ENCODE measurements at places on chromosomes 13 and 19. TPM values are rescaled to one million over a fixed set of nuclear protein-coding genes. Genes with fewer than 3 reads are reported as not detected.

GRCh38 chr13:28349907-28350654 lies 144.8 kb downstream of the FLT1 start:
- no peaks in the 10 kb centered on the region for H3K36me3 ChIP-seq
- peaks cover 8% of the 10 kb centered on the region for H3K4me1 ChIP-seq
- H3K27ac ChIP-seq: no peak overlapping the region
- no peak overlapping the region for H3K4me3 ChIP-seq
- no peak for DNase-seq

Gene RXFP2
- not detected for total RNA-seq

DNA sequence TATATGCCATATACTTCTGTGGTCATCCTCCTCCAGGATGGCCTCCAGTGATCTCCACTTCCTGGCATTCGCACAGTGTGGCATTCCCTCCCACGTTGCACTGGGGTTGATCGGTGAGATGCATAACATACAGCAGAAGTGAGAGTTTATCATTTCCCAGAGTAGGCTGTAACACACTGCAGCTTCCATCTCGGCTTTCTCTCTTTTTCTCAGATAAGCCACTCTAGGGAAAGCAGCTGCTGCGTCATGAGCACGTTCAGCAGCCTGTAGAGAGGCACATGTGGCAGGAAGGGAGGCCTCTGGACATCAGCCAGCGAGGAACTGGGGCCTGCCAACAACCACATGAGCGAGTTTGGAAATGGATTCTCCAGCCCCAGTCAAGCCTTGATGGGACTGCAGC lies 807.1 kb downstream of the DIAPH3 start:
- peak; percentile 52 for DNase-seq
- H3K36me3 ChIP-seq: no peaks in the 10 kb centered on the region
- no peak overlapping the region for H3K27ac ChIP-seq
- no peak overlapping the region for H3K4me3 ChIP-seq
- no peaks in the 10 kb centered on the region for H3K27me3 ChIP-seq

GRCh38 chr13:79589603-79590393 lies 108.8 kb downstream of the NDFIP2 start:
- no peaks in the 10 kb centered on the region for H3K36me3 ChIP-seq
- peaks cover 3% of the 10 kb centered on the region for H3K4me1 ChIP-seq
- H3K4me3 ChIP-seq: no peak overlapping the region
- H3K27ac ChIP-seq: no peak overlapping the region

Gene CGB5
- 6.5 TPM for total RNA-seq

DNA sequence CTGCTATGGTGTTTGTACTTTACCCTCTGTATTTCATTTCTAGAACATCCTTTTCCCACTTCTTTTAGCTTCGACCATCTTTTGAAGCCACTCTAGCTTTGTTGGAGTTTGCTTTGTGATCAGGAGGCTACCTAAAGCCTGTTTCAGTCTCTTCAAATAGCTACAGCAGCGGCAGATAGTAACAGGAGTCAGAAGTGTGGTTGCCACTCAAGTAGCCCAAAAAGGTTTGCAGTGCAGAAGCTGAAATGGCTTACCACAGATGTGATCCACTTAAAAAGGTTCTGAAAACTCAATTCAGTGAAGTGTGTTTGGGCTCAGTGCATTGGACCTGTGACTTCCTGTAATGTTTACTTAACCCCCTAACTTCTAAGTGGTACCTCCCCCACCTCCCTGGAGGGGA lies 26.2 kb downstream of the WASF3 start:
- no peaks in the 10 kb centered on the region for H3K27me3 ChIP-seq
- no peaks in the 10 kb centered on the region for H3K36me3 ChIP-seq
- DNase-seq: no peak
- peaks cover 23% of the 10 kb centered on the region for H3K4me1 ChIP-seq

- no peaks in the 10 kb centered on the region for H3K27me3 ChIP-seq
- DNase-seq: peak; percentile 10
- no peaks in the 10 kb centered on the region for H3K36me3 ChIP-seq
Measured at GRCh38 chr13:76992548-76993001, 694 bp downstream of the CLN5 start.

Gene PSG7
- not detected for total RNA-seq

Gene CYP2A7
- not detected for total RNA-seq

DNA sequence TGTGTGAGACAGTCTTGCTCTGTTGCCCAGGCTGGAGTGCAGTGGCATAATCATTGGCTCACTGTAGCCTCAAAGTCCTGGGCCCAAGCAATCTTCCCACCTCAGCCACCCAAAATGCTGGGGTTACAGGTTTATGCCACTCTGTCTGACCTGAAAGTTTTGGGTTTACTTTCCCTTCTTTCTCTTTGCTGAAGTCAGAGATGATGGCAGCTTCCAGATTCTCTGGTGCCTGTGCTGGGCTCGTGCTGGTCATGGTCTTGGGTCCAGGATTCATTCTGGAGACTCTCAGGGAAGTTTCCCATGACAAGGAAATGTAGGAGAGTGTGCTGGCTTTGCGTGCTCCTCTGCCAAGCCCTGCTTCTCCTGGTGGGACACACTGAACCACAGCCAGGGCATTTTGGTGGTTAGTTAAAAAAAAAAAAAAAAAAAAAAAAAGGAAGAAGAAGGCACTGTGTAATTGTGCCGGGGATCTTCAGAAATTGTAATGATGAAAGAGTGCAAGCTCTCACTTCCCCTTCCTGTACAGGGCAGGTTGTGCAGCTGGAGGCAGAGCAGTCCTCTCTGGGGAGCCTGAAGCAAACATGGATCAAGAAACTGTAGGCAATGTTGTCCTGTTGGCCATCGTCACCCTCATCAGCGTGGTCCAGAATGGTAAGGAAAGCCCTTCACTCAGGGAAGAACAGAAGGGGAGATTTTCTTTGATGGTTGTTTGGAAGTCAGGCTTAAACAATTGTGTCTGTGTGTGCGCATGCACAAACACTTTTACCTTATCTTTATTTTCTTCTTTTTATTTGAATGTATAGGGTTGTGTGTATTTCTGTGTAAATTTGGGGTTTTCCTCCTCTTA lies at the start of gene ALOX5AP:
TSS of gene ALOX5AP (plus strand) at position 519 of the 847 bp plus-strand sequence. CDS start at position 582, 63 bp downstream.
- no peaks in the 10 kb centered on the region for H3K36me3 ChIP-seq
- DNase-seq: no peak
- peaks cover 27% of the 10 kb centered on the region for H3K4me1 ChIP-seq
- no peaks in the 10 kb centered on the region for H3K27me3 ChIP-seq
- peak within 1 kb of the TSS; percentile 15 for H3K27ac ChIP-seq

Gene RNF225
- total RNA-seq: 0.41 TPM

Gene ATP4A
- total RNA-seq: not detected

Gene GDF15
- total RNA-seq: 20.5 TPM

- H3K27me3 ChIP-seq: no peaks in the 10 kb centered on the region
- H3K4me1 ChIP-seq: no peaks in the 10 kb centered on the region
- DNase-seq: no peak
- H3K36me3 ChIP-seq: no peaks in the 10 kb centered on the region
- no peak overlapping the region for H3K4me3 ChIP-seq
Measured at GRCh38 chr19:50646074-50646807, 3.0 kb upstream of the C19orf81 start.

Gene RYR1
- total RNA-seq: 0.05 TPM

DNA sequence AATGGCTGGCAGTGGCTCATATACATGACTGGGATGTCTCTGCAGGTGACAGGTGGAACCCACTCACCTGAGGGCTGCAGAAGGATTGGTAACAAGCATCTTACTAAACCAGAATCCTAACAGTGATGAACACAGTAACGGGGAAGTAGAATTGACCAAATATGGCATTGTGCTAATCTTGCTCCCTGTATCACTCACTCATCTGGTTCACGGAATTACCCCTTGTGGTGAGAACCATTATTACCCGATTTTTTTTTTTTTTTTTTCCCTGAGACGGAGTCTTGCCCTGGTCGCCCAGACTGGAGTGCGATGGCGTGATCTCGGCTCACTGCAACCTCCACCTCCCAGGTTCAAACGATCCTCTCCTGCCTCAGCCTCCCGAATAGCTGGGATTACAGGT lies 69.5 kb downstream of the PTPRS start:
- no peak overlapping the region for H3K27ac ChIP-seq
- H3K36me3 ChIP-seq: peaks cover 9% of the 10 kb centered on the region
- H3K4me3 ChIP-seq: no peak overlapping the region

GRCh38 chr13:63409791-63410351 lies 1994.2 kb upstream of the PCDH20 start:
- no peak overlapping the region for H3K4me3 ChIP-seq
- H3K27ac ChIP-seq: no peak overlapping the region
- H3K27me3 ChIP-seq: no peaks in the 10 kb centered on the region
- no peaks in the 10 kb centered on the region for H3K36me3 ChIP-seq

GRCh38 chr13:28093881-28094280 lies 6.5 kb downstream of the FLT3 start:
- peaks cover 11% of the 10 kb centered on the region for H3K27me3 ChIP-seq
- H3K4me1 ChIP-seq: no peaks in the 10 kb centered on the region
- DNase-seq: no peak
- no peak overlapping the region for H3K4me3 ChIP-seq
- H3K36me3 ChIP-seq: no peaks in the 10 kb centered on the region

DNA sequence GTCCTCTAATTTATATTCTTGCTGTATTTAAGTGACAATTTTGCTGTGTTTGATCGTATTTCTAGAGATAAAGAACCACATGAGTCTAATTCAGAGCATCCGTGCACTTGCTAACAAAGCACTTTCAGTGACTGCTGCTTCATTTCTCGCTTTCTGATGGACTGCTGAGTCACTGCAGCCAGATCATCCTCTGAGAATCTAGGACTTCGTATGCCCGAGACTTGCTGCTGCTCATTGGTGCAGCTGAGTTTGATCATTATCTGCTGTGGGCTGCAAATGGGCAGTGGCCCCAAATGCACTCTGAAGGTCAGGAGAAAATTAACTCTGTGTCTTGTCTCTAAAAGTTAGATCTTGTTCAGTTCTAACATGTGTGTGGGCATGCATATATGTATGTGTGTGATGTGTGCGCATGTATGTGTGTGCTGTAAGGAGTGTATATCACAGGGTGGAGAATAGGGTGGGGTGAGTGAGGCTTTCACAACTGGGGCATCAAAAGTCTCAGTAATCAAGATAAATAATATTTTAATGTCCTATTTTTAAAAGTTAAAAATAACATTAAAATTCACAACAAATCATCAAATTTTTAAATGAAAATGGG lies 342.6 kb downstream of the MTUS2 start:
- no peaks in the 10 kb centered on the region for H3K36me3 ChIP-seq
- DNase-seq: peak; percentile 14
- no peaks in the 10 kb centered on the region for H3K4me1 ChIP-seq
- no peak overlapping the region for H3K4me3 ChIP-seq

GRCh38 chr13:49615836-49616675 lies 12.3 kb upstream of the ARL11 start:
- H3K36me3 ChIP-seq: no peaks in the 10 kb centered on the region
- H3K27ac ChIP-seq: no peak overlapping the region
- H3K27me3 ChIP-seq: no peaks in the 10 kb centered on the region
- no peak for DNase-seq

DNA sequence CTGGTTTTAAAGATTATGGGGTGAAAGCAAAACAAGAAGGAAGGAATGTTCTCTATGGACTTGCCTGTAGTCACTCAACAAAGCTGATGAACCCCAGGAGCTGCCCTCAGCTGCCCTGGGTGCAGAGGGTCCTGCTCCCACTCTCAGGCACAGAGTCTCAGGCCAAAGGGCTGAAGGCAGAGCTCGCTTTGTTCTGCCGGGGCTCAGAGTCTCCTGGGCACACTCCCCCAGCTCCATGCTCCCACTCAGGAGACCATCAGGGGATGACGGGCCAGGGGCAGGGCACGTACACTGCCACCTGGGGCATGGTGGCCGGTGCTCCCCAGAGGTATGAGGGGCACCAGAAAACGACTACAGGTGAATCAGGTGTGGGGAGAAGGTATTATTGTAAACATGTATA lies 46.8 kb upstream of the SPACA7 start:
- H3K4me3 ChIP-seq: no peak overlapping the region
- DNase-seq: no peak
- no peaks in the 10 kb centered on the region for H3K4me1 ChIP-seq
- no peaks in the 10 kb centered on the region for H3K27me3 ChIP-seq

GRCh38 chr13:47004027-47004426 lies 107.2 kb upstream of the HTR2A start:
- no peak overlapping the region for H3K4me3 ChIP-seq
- H3K27ac ChIP-seq: no peak overlapping the region
- peak; percentile 54 for DNase-seq
- H3K4me1 ChIP-seq: no peaks in the 10 kb centered on the region
- no peaks in the 10 kb centered on the region for H3K27me3 ChIP-seq

- no peaks in the 10 kb centered on the region for H3K36me3 ChIP-seq
- H3K27ac ChIP-seq: no peak overlapping the region
- DNase-seq: no peak
- no peaks in the 10 kb centered on the region for H3K27me3 ChIP-seq
Measured at GRCh38 chr13:102970542-102970941, 95.7 kb downstream of the SLC10A2 start.

Measured in astrocyte (in vitro differentiated cells and primary cell).